ENCODE measurements at places on chromosomes 1 and 21. TPM values are rescaled to one million over a fixed set of nuclear protein-coding genes. Genes with fewer than 3 reads are reported as not detected.

- H3K27ac ChIP-seq: no peak overlapping the region
- H3K4me1 ChIP-seq: peaks cover 4% of the 10 kb centered on the region
- DNase-seq: no peak
- no peaks in the 10 kb centered on the region for H3K36me3 ChIP-seq
- H3K27me3 ChIP-seq: peaks cover 18% of the 10 kb centered on the region
Measured at GRCh38 chr1:44464361-44464760, 59.3 kb downstream of the RNF220 start.

RGS1 gene
- total RNA-seq: 52.9 TPM

DIO1 gene
- not detected for total RNA-seq

TNFAIP8L2 gene
- 9.3 TPM for total RNA-seq

FCRL2 gene
- total RNA-seq: 51.6 TPM

GRCh38 chr21:20882462-20883407 is 115.5 kb upstream of the NCAM2 start:
- H3K36me3 ChIP-seq: no peaks in the 10 kb centered on the region
- no peak overlapping the region for H3K27ac ChIP-seq
- DNase-seq: no peak
- H3K27me3 ChIP-seq: no peaks in the 10 kb centered on the region

GRCh38 chr1:3477241-3477995 is 23.0 kb downstream of the ARHGEF16 start:
- no peak overlapping the region for H3K27ac ChIP-seq
- H3K27me3 ChIP-seq: no peaks in the 10 kb centered on the region
- H3K36me3 ChIP-seq: no peaks in the 10 kb centered on the region
- H3K4me3 ChIP-seq: no peak overlapping the region

LCK gene
- 16.6 TPM for total RNA-seq

FCRL1 gene
- 111 TPM for total RNA-seq

- DNase-seq: no peak
- H3K27me3 ChIP-seq: no peaks in the 10 kb centered on the region
- peaks cover 59% of the 10 kb centered on the region for H3K4me1 ChIP-seq
- H3K4me3 ChIP-seq: peak overlapping the region; percentile 90
Measured at GRCh38 chr1:23745515-23745914, 2.2 kb downstream of the ELOA start.

DNA sequence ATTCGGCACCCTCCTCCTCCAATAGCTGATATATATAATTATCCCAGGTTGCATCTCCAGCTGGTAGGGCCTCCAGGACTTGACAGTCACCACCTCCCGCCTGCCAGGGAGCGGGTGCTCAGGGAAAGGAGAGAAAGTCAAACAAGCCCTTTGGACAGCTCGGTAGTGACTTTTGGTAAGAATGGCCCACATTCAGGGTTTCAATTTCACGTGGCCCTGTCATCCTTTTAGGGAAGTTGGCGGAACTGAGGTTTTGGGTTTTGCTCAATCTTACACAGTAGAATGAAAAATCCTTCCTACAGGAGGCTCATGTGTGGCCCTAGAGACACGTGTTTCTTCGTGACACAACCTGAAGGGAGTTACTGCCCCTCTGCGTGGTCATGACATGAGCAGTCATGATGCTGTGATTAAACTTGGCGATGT is 44.2 kb downstream of the CAPN8 start:
- DNase-seq: no peak
- no peak overlapping the region for H3K4me3 ChIP-seq
- no peaks in the 10 kb centered on the region for H3K4me1 ChIP-seq
- H3K27ac ChIP-seq: no peak overlapping the region

- H3K27ac ChIP-seq: no peak overlapping the region
- DNase-seq: no peak
- no peaks in the 10 kb centered on the region for H3K27me3 ChIP-seq
Measured at GRCh38 chr1:55234016-55234415, 18.9 kb upstream of the USP24 start.

MFSD2A gene
- 30.3 TPM for total RNA-seq

RAB7B gene
- total RNA-seq: not detected

GRCh38 chr1:24636661-24637357 is 6.3 kb upstream of the SRRM1 start:
- H3K27ac ChIP-seq: no peak overlapping the region
- DNase-seq: no peak
- H3K36me3 ChIP-seq: no peaks in the 10 kb centered on the region
- peaks cover 2% of the 10 kb centered on the region for H3K27me3 ChIP-seq

TINAGL1 gene
- not detected for total RNA-seq

DNA sequence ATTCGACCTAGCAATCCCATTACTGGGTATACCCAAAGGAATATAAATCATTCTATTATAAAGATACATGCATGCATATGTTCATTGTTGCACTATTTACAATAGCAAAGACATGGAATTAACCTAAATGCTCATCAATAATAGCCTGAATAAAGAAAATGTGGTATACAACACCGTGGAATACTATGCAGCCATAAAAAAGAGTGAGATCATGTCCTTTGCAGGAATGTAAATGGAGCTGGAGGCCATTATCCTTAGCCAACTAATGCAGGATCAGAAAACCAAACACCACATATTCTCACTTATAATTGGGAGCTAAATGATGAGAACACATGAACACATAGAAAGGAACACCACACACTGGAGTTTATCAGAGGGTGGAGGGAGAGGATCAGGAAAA is 69.5 kb upstream of the TNR start:
- no peaks in the 10 kb centered on the region for H3K4me1 ChIP-seq
- H3K36me3 ChIP-seq: no peaks in the 10 kb centered on the region
- peaks cover 24% of the 10 kb centered on the region for H3K27me3 ChIP-seq
- no peak overlapping the region for H3K4me3 ChIP-seq
- DNase-seq: no peak

DNA sequence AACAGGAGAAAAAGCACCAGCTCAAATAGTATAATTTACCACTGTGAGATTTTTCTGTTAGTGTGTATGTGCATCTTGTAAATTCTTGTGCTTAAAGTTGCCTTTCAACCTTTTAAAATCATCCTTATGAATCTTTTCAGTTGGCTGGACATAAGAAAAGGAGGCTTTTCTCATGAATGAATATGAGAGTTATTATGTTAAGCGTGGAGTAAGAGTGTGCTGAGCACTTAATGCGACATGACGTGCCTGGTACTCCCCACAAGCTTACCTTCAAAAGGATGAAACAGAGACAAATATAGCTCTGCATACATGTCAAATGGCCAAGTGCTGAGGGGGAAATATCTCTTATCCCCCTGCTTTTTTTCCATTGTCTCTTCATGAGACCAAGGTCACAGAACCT is 85.3 kb upstream of the ADGRL2 start:
- no peak overlapping the region for H3K27ac ChIP-seq
- H3K4me3 ChIP-seq: no peak overlapping the region
- no peaks in the 10 kb centered on the region for H3K4me1 ChIP-seq
- DNase-seq: no peak

- H3K36me3 ChIP-seq: no peaks in the 10 kb centered on the region
- H3K27ac ChIP-seq: no peak overlapping the region
- H3K4me1 ChIP-seq: no peaks in the 10 kb centered on the region
- H3K27me3 ChIP-seq: peaks cover 2% of the 10 kb centered on the region
Measured at GRCh38 chr1:169550294-169550693, 36.0 kb downstream of the F5 start.

ARHGAP30 gene
- total RNA-seq: 158 TPM

- DNase-seq: no peak
- no peaks in the 10 kb centered on the region for H3K27me3 ChIP-seq
- no peaks in the 10 kb centered on the region for H3K4me1 ChIP-seq
- peaks cover 20% of the 10 kb centered on the region for H3K36me3 ChIP-seq
- no peak overlapping the region for H3K4me3 ChIP-seq
Measured at GRCh38 chr1:10663678-10664035, 132.8 kb downstream of the CASZ1 start.

DNA sequence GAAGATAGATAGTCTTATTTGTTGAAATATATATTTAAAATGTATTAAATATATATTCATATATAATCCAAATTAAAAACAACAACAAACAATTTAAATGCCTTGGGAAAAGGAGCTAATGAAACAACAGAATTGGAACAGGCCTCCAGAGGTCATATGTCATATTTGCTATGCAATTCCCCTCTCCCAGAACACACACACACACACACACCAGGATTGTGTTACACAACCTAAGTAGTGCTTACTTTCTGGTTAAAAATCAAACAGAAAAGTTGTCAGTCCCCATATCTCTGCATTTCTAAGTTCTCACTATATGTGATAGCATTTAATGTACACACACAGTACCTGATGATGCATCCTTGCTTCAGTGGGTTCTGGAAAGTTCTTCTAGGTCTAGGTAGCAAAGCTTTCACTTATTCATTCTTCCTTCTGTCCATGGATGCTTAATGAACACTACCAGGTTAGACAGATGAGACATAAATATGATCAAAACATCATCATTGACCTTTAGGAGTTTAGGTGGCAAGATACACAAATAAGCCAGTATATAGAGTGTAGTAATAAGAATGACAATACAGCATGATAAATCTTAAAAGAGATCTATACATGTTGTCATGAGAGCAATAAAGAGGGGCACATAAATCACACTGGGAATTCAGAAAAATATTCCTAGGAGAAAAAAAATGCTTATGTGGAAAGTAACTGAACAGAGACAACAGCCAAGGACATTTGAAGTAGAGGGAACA is 662.8 kb downstream of the PTPRC start:
- peaks cover 2% of the 10 kb centered on the region for H3K27me3 ChIP-seq
- DNase-seq: no peak
- no peak overlapping the region for H3K27ac ChIP-seq
- H3K4me1 ChIP-seq: no peaks in the 10 kb centered on the region
- H3K4me3 ChIP-seq: no peak overlapping the region

DNA sequence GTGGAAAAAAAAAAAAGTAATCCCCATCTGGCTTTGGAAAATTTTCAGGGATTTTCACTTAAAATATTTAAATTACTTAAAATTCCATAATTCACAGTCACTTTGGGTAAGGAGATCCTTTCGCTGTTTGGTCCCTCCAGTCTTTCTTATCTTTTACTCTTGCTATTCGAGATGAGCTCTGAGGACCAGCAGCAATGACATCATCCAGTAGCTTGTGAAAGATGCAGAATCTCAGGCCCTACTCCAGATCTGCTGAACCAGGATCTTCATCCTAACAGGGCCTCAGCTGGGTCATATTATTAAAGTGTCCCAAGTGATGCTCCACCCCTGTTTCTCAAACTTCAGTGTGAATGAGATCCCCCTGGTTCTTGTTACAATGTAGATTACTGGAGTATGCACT is 46.9 kb upstream of the PLXNA2 start:
- H3K4me3 ChIP-seq: no peak overlapping the region
- H3K4me1 ChIP-seq: no peaks in the 10 kb centered on the region
- no peaks in the 10 kb centered on the region for H3K36me3 ChIP-seq
- DNase-seq: no peak

- no peak overlapping the region for H3K4me3 ChIP-seq
- H3K27ac ChIP-seq: peak overlapping the region; percentile 71
- H3K4me1 ChIP-seq: peaks cover 12% of the 10 kb centered on the region
- no peaks in the 10 kb centered on the region for H3K27me3 ChIP-seq
Measured at GRCh38 chr1:10387677-10388386, 11.0 kb upstream of the PGD start.

ICOSLG gene
- 40.9 TPM for total RNA-seq

DNA sequence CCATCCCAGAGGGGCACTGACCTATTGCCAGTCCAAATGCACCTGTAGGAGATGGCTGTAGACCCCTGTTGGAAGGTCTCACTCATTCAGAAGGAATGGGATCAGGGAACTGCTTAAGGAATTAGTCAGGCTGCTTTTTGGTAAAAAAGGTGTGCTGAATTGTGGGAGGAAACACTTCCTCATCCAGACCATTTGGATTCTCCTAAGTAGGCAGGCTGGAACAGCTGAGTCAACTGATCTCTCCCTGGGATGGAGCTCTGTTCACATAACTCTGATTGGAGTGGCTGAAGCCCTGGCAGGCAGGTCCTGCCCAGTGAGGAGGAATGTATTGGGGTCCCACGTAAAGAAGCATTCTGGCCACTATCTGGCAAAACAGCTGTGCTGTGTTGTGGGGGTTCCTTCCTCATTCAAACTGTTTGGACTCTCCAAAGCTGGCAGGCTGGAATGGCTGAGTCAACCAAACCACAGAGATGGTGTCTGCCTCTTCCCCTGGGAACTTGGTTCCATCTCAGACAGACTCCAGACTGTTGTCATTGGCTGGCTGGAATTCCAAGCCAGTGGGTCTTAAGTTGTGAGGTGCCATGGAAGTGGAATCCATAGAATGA is 70.7 kb upstream of the PDC start:
- no peak overlapping the region for H3K27ac ChIP-seq
- no peak for DNase-seq
- H3K27me3 ChIP-seq: peaks cover 9% of the 10 kb centered on the region

DNA sequence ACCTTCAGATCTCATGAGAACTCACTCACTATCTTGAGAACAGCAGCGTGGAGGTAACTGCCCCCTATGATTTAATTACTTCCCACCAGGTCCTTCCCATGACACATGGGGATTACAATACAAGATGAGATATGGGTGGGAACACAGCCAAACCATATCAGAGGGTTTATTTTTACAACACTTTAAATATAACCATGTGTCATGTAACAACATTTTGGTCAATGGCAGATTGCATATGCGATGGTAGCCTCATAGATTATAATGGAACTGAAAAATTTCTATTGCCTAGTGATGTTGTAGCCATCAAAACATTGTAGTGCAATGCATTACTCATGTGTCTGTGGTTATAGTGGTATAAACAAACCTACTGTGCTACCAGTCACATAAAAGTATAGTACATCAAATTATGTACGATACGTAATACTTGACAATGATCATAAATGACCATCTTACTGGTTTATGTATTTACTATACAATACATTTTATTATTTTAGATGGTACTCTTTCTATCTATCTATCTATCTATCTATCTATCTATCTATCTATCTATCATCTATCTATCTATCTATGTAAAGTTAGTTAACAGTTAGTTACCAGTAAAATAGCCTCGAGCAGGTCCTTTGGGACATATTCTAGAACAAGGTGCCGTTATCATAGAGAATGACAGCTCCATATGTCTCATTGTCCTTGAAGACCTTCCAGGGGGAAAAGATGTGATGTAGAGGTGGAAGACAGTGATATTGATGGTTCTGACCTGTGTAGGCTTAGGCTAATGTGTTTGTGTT is 12.6 kb upstream of the S100B start:
- H3K4me1 ChIP-seq: peaks cover 8% of the 10 kb centered on the region
- H3K27me3 ChIP-seq: peaks cover 15% of the 10 kb centered on the region
- H3K27ac ChIP-seq: no peak overlapping the region
- H3K4me3 ChIP-seq: no peak overlapping the region
- H3K36me3 ChIP-seq: no peaks in the 10 kb centered on the region

DNA sequence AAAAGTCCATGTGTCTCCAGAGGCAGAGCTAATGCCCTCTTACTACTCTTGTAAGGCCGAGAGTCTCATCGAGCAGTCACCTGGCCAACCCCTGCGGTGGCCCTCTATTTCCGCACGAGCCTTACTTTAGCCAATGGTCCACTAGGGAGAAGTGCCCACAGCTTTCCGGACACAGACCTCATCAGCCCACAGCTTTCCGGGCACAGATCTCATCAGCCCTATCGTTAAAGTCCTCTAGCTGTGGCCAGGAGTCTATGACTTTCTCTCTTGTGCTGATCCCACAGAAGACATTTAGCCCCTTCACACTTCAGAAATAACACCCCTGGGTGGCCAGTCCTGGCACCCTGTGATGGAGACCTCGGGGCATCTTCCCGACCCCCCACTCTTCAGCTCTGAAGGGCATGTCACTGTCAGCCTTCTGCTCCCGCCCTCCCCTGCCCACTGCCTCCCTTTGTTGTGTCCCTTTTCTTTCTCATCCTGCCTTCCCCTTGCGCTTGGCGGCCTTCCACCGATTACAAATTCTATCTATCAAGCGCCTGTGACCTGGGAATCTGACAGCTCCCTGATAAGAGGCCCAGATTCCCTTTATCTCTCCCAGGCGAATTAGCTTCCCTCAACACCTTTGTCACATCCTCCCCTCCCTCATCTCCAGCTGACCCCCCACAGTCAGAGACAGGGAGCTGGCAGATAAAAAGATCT is 161.0 kb downstream of the PLXNA2 start:
- H3K4me3 ChIP-seq: no peak overlapping the region
- H3K36me3 ChIP-seq: no peaks in the 10 kb centered on the region
- H3K4me1 ChIP-seq: peaks cover 17% of the 10 kb centered on the region
- H3K27ac ChIP-seq: no peak overlapping the region
- no peaks in the 10 kb centered on the region for H3K27me3 ChIP-seq

AMY1C gene
- not detected for total RNA-seq
